Right hindlimb (tissue), 1 donor: ENCODE measurements at places on chromosomes 7 and 10.

DNA sequence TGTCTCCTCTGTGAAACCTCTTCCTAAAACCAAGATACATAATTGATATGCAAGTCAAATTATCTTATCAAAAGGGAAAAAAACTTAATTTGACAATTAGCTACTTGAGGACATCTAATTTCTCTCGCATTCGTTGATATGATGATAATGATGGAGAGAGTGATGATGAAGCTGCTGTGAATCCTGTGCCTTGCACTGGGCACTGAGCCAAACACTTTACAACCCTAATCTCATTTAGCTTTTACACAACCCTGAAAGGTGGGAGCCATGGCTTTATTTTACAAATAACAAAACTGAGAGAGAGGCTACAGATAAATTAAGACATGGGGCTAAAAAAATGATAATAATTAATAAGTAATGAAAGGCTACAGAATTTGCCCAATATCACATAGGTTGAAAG is 176.0 kb downstream of the NOC3L start:
- no peak for DNase-seq

DNA sequence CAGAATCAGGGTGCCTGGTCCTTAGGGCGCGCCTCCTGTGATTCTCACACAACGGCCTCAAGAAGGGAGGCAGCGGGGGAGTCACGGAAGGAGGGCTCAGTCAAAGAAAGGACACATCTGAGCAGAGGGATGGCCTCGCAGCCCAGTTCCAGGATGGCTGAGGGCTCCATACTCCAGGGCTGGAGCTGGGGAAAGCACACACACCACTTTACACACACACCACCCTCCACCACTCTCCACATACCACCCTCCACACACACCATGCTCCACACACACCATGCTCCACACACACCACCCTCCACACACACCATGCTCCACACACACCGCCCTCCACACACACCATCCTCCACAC is 22.2 kb downstream of the PRKAG2 start:
- DNase-seq: no peak

DNA sequence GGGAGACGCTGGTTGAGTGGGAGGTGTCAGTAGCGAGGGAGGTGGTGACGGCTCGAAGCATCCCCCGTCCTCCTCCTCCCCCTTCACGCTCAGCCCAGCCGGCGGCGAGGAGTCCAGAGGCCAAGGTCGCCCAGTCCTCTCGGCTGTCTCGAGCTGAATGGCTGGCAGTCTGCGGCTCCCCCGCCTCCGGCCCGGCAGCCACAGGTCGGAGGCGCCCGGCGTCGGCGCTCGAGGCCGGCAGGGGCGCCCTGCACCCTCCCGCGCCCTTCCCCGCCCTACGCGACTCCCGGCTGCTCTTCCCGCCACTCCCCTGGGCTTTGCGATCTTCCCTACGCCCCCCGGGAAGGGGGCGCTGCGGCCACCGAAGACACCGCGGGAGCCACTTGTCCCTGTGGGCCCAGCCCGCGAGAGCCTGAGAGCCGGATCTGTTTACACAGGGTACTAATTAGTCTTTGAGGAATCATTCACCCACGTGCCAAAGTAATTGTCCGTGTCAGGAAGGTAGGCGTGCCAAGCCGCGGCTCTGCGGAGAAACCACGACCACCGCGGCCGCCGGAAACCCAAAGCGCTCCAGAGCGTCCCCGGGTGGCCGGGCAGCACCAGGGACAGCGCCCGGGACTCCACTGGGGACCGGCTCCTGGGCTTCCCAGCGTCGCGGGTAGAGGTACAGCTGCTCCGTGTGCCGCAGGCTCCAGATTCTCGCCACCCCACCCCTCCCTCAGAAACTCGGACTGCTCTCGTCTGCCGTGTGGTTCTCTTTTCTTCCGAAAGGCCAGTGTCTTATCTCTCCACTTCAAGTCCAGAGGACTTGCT is at the start of gene NXPH1:
Gene NXPH1 (plus strand): TSS at position 133 of the 813 bp plus-strand sequence.
- DNase-seq: peak; percentile 39

DNA sequence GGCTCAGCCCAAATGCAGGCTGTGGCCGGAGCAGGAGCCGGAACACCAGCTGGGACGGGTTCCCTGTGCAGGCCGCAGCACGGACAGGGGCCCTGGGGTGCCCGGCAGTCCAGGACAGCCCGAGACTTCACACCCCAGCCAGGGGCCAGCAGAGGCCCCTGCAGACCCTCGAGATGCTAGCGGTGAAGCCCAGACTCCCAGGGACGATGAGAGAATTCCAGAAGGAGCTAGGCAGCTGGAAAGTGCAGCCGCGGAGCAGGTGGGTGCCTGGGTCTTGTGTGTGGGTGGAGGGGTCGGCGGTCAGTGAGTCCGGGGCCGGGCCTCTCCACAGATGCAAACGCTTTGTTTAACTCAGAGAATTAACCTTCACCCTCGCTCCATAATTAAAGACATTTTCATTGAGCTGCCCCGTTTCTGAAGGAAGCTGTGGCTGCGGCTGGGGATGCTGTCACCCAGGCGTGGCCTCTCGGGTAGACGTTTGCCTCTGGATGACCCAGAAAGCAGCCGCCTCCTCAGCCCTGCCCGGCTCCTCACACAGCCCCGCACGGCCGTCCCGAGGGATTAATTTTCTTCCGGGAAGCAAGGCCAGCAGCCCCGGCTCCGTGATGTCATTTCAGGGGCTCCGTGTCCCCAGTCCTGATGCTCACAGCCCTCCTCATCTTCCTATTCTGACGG is 26.5 kb downstream of the KNDC1 start:
- DNase-seq: peak; percentile 64

DNA sequence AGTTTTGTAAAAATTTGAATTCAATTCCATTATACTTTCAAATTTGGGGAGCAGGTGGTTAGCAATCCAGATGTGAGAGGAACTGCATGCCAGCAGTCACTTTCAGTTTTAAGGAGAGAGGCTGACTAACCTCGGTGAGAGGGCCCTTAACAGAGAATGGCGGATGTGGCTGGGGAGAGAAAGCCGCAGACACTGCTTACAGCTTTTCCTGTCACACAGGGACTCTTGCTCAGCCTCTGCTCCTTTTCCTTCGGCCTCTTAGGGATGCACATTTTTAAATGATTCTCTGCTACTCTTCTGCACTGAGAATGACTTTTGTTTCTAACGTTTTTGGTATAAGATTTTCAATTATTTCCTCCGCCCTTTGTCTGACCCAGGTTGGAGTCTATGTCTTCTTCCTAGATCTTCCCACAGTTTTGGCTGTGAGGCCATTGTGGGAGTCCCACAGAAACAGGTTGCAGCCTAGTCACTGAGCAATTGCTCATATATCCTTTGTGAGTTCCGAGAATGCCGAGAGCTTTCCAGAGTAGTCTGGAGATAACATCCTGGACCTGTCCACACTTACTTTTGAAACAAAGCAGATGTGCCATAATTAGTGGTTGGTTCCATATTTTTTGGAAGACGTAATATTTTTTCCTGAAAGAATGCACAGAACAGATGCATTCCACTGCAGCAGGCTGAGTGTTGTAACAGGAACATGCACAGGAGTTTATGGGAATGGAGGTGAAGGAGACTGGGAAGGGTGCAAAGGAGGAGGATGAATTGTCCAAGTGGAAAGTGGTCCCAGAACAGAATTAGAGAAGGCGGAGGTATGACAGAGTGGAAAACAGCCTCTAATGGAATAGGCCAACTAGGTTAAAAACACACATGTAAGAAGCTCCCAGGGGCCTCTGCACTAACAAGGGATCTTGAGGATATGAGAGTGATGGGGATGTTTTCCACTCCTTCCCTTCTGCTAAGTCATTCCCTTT is 168.0 kb upstream of the ZNF32 start:
- peak; percentile 68 for DNase-seq

GRCh38 chr10:48511875-48512231 is 93.0 kb downstream of the ARHGAP22 start:
- no peak for DNase-seq

GRCh38 chr7:38964921-38965320 is 12.8 kb upstream of the POU6F2 start:
- no peak for DNase-seq
